ENCODE measurements at places on chromosomes 7 and 10.

DNA sequence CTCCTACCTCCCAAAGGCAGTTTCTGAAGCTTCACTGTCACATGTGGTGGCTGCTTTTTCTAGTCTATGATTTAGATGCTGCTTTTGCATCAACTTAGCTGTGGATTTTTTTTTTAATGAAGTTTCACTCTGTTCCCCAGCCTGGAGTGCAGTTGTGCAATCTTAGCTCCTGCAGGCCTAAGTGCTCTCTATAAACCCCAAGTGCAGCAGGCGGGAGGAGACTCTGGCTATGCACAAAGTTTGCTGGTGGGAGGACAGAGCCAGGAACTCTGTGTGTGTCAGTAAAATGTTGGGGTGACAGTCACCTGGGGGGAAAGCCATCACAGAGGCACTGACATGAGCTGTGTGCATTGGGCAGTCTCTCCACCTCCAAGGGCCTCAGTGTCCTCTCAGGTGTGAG is 138.8 kb upstream of the FAM20C start:
- DNase-seq: no peak

DNA sequence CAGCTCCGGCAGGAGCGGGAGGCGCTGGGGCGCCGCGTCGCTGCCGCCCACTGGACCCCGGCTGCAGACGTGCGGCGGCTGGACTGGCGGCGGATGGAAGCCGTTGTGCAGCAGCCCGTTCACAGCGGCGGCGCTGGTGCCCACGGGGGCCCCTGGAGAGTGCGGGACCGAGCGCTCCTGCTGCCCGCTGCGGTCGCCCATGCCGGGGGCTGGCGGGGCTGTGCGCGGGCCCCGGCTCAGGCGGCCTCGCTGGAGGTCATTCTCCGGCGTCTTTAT is 413 bp downstream of the PANK1 start:
- DNase-seq: no peak

DNA sequence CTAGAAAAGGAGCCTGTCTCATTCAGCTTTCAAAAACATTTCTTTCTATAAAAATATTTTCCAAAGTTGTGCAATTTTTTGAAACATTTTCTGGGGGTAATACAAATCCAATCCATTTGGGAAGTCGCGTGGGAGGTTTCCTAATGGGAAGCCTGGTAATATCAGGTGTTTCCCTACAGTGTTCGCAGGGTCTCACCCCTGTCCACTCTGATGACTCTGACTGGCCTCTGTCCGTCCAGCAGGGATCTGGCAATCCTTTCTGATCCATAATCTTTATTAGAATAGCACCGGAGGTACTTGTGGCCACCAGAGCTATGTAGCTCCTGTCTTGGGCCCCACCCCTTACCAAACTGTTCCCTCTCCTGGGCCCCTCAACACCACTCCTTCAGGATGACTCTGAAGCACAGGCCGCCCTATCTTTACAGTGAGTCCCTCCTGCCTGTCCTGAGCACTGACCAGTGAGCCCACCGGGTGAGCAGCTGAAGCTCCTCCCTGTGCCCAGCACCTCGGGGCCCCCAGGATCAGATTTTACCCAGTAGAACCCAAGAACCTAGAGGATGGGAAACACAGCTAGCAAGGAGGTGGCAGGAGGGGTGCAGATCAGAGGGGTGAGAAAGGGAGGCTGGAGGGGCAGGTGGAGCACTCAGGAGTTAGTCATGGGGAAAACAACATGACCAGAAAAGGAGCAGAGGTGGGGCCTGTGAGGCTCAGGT is 84.8 kb downstream of the PTPRE start:
- no peak for DNase-seq

GRCh38 chr10:75244487-75245353 is 9.0 kb upstream of the COMTD1 start:
- DNase-seq: no peak

- no peak for DNase-seq
Observed at GRCh38 chr10:1663226-1663625, 74.1 kb downstream of the ADARB2 start.

GRCh38 chr7:116691664-116692063 is 19.7 kb downstream of the MET start:
- no peak for DNase-seq

DNA sequence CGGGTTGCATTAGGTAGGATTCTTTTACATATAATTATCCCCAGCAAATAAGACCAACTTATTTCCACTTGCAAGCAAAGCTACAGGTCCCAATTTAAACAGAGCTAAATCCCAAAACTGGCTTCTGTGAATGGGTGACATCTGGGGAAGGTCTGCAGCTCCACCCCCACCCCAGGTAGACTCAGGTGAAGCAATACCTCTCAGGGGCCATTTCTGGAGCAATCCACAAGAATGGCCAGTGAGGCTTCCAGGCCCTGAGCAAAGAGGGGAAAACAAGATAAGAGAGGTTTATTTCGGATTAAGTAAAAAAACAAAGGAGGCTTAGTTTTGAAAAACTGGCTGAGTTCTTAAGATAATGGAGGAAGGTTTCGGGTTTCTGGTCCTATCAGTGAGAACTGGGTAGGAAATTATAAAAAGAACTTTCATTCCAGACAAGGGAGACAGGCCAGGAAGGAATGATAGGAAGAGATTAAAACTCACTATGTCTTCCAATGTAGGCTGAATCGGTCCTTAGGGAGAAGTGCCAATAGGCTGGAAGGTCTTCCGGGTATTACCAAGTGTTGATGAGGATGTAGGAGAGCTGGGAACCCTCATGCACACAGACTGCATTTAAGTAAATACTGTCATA is 25.4 kb downstream of the SH3PXD2A start:
- no peak for DNase-seq

DNA sequence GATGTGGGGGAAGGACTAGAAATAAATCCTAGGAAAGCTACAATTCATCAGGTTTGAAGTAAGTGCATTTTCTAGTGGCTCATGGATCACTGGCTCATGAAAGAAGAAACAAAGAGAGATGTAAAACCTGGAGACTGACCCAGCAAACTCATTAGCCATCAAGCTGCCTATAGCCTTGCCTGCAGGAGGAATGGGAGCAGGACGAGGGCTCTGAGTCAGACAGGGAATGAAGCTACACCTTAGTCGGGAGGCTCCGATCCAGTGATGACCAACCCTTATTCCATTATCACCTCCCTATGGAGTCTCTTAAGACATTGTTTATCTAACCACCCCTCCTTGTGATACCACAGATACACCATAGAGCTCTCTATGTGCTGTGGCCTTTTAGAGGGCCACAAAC is 112.5 kb upstream of the WDR11 start:
- DNase-seq: no peak

DNA sequence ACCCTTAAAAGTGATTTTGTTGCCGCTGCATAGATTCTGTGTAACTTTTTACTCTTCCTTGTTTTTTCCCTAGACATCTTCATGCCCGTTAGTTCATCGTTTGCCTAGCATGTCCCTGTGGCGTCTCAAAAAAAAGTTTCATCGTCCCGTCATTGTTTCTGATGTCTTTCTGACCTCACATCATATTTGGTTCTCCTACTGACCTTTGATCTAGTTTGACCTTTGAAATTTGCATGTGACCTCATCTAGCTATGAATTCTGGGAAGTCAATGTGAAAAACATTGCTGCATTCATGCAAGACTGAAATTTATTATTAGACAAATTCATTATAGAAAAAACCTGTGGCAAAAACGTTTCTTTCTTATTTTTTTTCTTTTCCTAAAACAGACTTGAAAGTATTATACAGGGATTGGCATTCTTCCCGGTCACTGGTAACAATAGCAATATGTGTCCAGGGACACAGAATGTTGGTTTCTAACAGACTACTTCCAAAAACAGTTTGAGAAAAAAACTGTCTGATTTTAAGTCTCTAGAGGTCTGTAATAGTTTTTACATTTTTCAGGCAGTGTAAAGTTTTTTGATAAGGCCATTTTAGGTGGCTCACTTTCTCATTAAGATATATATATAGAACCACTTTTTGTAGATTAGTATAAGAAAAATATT is 280.9 kb downstream of the USP6NL start:
- DNase-seq: no peak

DNA sequence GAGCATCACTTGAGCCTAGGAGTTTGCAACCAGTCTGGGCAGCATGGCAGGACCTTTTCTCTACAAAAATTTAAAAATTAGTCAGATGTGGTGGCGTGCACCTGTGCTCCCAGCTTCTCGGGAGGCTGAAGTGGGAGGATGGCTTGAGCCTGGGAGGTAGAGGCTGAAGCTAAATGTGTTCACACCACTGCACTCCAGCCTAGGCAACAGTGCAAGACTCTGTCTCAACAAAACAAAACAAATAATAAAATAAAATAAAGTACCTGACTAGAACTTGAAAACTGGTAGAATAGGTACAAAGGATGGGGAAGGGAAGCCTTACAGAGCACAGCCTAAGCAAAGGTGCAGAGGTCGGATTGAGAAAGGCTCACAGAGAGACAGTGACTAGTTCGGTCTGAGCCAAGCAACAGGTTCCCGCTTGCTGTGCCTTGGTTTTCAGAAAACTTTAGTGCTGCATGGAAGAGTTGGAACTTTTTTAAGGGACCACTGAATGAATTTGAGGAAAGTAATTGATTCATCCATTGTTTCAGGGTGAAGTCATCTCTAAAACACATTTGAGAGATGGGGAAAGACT is 100.1 kb upstream of the STK17A start:
- no peak for DNase-seq

GRCh38 chr10:115935731-115936130 is 337.3 kb downstream of the GFRA1 start:
- DNase-seq: no peak

DNA sequence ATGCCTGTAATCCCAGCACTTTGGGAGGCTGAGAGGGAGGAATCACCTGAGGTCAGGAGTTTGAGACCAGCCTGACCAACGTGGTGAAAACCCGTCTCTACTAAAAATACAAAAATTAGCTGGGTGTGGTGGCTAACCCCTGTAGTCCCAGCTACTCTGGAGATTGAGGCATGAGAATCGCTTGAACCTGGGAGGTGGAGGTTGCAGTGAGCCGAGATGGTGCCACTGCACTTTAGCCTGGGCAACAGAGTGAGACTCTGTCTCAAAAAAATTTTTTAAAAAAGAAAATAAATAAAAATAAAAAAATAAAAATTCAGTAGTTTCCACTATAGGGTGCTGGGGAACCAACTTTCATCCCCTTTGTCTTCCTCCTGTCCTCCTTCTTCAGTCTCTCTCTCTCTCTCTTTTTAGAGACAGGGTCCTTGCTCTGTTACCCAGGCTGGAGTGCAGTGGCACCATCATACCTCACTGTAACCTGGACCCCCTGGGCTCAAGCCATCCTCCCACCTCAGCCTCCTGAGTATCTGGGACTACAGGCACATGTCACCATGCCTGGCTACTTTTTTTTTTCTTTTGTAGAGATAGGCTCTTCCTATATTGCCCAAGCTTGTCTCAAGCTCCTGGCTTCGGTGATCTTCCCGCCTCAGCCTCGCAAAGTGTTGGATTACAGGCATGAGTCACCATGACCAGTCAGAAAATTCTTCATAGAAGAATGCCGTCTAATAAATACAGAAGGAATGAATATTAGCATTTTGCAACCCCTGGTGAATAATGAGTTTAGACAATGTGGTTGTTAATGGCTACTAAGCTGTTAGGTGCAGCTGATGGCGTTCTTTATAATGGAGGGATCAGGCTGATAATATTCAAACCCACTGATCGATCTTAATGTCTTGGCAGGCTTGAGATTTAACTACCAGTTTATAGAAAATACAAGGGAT is 20.6 kb downstream of the RBM20 start:
- DNase-seq: no peak

DNA sequence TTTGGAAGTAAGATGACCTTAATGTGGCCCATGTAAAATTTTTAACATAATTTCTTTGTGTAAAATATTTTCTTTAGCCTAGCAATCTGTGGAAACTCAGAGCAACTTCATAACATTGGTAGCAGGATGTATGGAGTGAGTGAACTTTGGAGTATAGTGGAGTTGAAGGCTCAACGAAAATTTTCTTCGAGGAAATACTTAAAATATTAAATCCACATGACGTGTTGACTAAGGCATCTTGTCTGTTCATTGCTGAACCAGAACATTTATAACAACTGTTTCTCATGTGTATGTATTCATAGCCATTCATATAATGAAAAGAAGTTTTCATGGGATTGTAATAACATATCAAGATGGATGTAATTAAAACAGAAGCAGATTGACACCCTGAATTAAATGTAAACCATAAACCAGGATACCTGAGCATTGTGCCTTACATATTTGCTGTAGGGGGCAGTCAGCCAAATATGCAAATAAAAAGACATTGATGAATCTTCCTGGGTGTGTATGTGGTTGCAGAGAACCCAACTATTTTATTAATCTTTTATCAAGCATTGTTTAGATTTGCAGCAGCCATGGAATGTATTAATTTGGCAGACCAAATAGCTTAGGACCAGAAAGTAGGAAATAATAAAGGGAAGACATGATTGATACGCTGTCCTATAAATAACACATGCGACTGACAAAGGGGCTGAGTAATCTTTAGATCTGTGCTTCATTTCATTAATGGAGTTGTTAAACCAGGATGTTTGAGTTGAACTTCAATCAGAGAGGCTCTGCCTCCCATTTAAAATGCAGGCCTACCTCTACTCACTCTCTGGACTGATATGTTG is 11.5 kb downstream of the AUTS2 start:
- DNase-seq: no peak

GRCh38 chr7:138382862-138383565 is 77.0 kb upstream of the TRIM24 start:
- DNase-seq: no peak

Measured in left renal pelvis (tissue), 4 donors.